ENCODE measurements at places on chromosomes 7 and 10.

GRCh38 chr7:84746353-84746752, 440.5 kb downstream of the SEMA3D start:
- DNase-seq, result no peak

- no peak for DNase-seq
Measured at GRCh38 chr7:80335511-80336231, 176.2 kb downstream of the GNAT3 start.

GRCh38 chr10:4066581-4067390, 281.8 kb upstream of the KLF6 start:
- DNase-seq, result no peak

DNA sequence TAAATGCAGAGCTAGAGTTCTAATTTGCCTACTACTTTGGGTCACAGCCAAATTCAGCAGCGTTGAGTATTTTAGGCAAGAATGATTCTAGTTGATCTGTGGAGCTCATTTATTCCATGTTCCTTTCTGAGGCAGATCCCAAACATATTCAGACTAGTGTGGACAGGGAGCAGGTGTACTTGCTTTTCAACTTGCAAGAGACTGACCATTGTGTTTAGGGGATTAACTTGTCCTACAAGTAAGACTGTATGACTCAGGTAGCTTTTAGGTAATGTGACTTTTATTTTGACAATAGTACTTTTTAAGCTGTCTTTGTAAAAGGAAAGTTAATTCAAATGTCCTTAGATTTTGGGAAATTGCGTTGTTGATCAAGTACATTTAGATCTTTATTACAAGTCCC, 285.5 kb downstream of the TWIST1 start:
- no peak for DNase-seq

GRCh38 chr10:116113721-116114501, 159.1 kb downstream of the GFRA1 start:
- DNase-seq, result no peak

GRCh38 chr7:16465469-16466361, at the start of gene SOSTDC1:
Gene SOSTDC1 (minus strand): TSS chr7:16465738. CDS start chr7:16465668, 70 bp downstream.
- no peak for DNase-seq

DNA sequence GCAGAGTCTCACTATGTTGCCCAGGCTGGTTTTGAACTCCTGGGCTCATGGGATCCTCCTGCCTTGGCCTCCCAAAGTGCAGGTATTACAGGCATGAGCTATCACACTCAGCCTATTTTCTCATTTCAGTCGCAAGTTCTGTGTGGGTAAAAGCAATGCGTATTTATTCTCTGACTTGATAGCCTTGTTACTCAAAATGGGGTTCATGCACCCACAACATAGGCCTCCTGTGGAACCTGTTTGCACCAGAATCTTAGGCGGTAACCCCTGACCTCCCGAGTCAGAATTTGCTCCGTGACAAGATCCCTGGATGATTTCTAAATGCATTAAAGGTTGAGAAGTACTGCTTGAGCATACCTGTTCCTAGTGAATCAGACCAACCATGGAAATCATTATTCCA, 7.3 kb downstream of the IL2RA start:
- DNase-seq, result no peak

GRCh38 chr10:18528292-18528691, 123.1 kb downstream of the NSUN6 start:
- no peak for DNase-seq

- DNase-seq, result no peak
Measured at GRCh38 chr7:14507617-14508016, 394.9 kb downstream of the DGKB start.

GRCh38 chr7:117001283-117001682, 48.0 kb downstream of the ST7 start:
- DNase-seq, result no peak

DNA sequence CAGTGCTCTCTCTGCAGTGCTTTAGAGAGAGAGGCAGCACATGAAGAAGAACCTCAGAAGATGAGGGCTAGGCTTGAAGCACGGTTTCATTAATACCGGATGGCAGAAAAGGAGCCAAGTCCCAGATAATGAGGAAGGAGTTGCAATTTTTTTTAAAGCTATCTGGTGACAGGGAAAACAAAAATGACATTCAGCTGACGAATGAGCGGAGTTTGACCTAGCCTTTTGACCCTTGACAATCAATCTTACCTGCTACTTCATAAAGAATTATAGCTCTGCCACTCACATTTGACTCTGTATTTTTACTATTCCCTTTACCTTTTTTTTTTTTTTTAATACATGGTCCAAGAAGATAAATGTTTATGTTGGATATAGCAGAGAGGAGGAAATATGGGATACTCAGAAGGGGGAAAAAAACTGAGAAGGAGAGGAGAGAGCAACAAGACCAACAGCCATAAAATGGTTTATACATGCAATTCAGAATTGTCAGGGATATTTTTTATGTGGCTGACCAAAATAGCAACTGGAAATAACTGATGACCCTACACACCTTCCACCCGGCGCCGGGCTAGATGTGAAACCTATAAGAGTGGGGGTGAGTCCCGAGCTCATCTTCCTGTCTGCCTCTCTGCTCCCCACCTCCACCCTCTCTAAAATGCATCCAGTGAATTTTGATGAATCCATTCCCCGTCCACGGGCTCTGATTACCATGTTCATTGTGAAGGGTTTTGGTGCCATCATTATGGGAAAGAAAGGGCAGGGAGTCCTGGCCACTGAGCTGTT, 274.4 kb upstream of the YAE1 start:
- DNase-seq, result no peak

GRCh38 chr10:6699336-6699735, 119.3 kb upstream of the PRKCQ start:
- DNase-seq, result no peak

DNA sequence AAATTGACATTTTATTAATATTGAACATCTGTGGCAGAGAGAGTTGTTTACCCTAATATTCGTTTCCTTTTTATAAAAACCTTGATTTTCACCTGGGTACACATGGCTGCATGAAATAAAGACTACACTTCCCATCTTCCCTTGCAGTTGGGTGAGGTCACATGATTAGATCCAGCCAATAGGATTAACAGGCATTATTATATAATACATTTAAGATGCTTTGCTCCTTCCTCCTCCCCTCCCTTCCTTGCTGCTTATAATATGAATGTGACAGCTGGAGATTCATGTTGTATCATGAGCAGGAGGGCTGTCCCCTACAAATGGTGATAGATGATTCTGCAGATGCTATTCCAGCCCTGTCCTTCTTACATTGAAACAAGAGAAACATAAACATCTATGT, 146.6 kb downstream of the SH2D4B start:
- peak; percentile 70 for DNase-seq

DNA sequence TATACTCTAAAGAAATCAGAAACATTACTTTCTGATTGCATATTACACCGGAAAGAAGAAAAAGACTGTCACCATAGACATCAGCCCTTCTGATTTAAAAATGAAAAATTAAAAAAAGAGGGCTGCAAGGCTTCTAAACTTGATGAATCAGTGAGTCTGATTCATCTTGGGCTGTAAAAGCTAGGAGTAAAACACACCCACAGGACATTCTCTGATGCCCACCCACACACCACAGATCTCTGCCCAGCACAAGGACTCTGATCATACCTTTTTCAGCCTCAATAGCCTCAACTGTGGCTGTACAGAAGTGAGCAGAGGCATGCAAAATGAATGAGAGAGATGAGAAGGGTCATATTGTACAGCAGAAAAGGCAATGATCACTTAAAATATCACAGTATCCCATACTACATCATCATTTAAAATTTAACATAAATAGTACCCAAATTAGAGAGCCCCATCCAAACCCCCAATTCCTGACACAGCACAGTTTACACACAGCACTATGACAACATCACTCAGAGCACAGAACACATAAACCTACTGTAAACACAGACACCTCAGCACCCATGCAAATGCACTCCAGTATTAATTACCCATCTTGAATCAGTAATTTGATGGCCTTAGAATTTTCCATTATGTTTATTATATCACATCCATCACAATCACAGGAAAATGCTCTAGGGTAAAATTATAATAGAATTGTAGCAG, 6.4 kb upstream of the MSS51 start:
- no peak for DNase-seq

DNA sequence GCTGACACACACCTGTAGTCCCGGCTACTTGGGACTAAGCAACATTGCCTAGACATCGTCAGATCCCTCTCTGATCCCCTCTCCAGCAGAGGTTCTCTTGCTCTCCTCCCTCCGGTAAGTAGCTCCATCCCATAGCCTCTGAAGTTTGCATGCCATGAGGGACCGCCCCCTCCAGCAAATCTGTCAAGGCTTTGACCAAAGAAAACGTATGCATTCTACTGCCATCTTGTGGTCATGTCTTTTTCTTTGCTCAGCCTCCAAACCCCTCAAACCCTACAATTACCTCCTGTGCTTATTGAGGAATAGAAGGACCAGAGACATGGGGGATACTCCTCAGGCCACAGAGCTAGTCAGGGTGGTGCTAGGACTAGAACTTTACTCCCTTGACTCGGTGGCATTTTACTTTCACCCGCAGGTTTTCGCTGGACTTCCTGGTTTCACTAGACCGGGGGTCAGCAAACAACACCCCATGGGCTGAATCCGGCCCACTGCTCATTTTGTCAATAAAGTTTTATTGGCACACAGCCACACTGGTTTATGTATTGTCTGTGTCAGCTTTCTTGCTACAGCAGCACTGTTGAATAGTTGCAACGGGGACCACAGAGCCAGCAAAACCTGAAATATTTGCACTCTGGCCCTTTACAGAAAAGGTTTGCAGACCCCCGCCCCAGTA, 202.6 kb upstream of the FOXK1 start:
- DNase-seq, result peak; percentile 73

DNA sequence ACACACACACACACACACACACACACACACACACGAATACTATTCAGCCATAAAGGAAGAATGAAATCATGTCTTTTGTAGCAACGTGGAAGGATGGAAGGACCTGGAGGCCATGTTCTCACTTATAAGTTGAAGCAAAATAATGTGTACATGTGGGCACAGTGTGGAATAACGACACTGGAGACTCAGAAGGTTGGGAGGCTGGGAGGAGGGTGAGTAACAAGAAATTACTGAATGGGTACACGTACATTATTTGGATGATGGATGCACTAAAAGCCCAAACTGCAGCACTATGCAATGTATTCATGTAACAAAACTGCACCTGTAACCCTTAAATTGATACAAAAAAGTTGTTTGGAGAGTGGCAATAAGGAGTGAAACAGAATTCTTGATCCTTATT, 32.1 kb downstream of the KMT2C start:
- DNase-seq, result no peak

DNA sequence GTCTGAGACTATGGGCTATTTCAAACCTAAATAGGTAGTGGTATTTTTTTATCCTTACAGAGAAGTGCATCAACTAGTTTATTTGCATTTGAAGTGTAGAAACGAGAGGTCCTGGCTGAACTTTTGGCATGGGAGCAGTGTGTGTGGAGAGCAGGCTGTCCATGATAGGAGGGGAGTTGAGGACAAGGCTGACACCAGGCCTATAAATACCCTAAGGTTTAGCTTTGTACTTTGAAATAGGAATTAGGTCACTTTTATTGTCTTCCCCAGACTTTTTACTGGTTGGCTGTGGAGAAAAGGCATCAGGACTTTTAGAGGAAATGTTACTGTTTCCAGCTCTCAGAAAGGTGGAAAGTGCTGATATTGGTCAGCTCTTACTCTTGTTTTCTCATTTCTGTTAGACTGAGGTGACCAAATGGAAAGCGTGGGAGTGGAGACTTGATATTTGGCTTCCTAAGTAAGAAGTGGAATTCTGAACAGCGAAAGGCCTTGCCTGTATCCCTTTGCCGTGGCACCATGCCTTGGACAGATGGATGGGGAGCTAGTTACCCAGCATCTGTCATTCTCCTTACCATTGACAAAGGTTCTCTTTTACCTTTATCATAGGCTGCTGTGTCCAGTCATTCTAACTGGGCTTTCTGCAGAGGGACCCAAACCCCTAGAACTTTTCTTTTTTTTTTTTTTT, 46.0 kb downstream of the GBF1 start:
- no peak for DNase-seq

DNA sequence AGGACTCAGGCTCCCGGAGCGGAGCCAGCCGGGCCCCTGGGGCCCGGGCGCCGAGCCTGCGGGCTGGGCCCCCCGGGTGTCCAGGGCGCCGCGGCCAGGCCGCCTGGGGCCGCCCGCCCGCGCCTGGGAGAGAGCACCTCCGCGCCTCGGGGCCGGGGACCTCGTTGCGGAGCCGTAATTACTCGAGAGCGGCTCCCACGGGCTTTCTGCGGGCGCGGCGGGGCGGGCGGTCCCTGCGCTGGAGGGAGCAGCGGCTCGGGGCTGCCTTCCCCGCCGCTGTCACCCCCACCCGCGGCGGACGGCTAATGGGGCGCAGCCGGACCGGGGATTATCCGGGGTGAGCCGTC, 1.5 kb downstream of the GNB2 start:
- no peak for DNase-seq

- no peak for DNase-seq
Measured at GRCh38 chr10:125593644-125594043, 89.3 kb downstream of the TEX36 start.

GRCh38 chr7:158422887-158423560, 164.6 kb downstream of the PTPRN2 start:
- DNase-seq, result no peak

DNA sequence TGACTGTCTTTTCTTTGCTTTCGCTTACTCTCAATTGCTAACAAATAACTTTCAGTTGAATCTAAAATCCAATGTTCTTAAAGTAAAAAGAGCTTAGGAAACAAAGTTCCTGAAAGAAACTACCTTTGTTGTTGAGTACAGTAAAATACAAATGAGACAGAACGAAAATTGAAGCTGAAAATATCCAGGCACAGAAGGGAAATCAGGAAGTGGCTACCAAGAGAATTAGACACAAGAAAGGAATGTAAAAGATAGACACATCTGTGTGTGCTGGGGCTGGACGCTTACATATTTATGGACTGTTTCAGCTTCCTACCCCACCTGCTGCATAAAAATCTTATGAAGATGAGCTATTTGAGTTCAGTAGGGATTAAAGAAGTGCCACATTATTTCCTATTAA, 161.7 kb upstream of the PLXDC2 start:
- no peak for DNase-seq

DNA sequence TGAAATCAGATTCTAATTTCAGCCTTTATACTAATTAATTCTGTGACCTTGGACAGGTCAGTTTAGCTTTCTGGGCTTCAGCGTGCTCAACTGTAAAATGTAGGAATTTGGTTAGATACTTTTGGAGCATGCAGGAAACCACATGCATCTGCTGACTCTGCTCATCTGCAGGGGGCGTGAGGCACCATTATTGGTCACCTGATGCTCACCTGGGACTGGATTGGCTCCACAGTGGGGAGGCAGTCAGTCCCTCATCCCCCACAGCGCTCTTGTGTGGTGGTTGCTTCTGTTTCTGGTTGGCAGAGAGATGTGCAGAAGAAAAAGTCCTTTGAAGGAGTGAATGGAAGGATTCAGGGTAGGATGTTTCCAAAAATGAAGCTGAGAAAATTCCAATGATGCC, 150.9 kb upstream of the MTPN start:
- no peak for DNase-seq

DNA sequence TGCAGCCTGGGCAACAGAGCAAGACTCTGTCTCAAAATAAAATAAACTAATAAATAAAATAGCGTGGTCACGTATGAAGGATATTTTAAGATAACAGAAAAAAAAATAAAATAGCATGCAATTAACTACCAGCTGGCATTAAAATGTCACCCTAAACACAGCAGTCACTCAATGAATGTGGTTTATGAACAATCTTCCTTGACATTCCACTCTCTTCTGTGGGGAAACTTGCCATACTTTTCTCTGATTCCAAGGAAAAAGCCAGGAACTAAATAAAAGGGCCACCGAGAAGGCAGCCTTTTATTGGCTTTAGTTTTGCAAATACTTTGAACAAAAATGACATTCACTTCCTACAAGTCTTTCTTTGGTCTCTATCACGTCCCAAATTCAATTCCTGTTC, 266.6 kb downstream of the PARD3 start:
- no peak for DNase-seq

GRCh38 chr10:58943256-58943890, 233.1 kb upstream of the PHYHIPL start:
- DNase-seq, result no peak

Measured in HCT116 (cell line).